ENCODE measurements at places on chromosomes 13 and 19. TPM values are rescaled to one million over a fixed set of nuclear protein-coding genes. Genes with fewer than 3 reads are reported as not detected.

The FCAR gene
- 18.5 TPM for total RNA-seq

The IZUMO1 gene
- 1.0 TPM for total RNA-seq

The SAMD4B gene
- total RNA-seq = 88.5 TPM

The CASP14 gene
- total RNA-seq = not detected

The GNA15 gene
- 12.9 TPM for total RNA-seq

The RNF113B gene
- not detected for total RNA-seq

The GFY gene
- not detected for total RNA-seq

The ATP4A gene
- not detected for total RNA-seq

The IL17D gene
- total RNA-seq = not detected

The HIF3A gene
- 57.2 TPM for total RNA-seq

The SPACA4 gene
- total RNA-seq = not detected

The PRSS57 gene
- total RNA-seq = 0.46 TPM

The ZNF665 gene
- 7.3 TPM for total RNA-seq

The LILRB2 gene
- total RNA-seq = 145 TPM

The PRKCG gene
- not detected for total RNA-seq

The SUCLA2 gene
- total RNA-seq = 29.2 TPM

The CILP2 gene
- 1.3 TPM for total RNA-seq

The CBARP gene
- total RNA-seq = 0.12 TPM

The PSG1 gene
- not detected for total RNA-seq

The KIR3DL1 gene
- total RNA-seq = 0.91 TPM

The ZNF799 gene
- total RNA-seq = 12.8 TPM

The FSD1 gene
- 0.80 TPM for total RNA-seq

The BLVRB gene
- 214 TPM for total RNA-seq

The CYP2A6 gene
- not detected for total RNA-seq

The SHD gene
- not detected for total RNA-seq

The IGSF23 gene
- not detected for total RNA-seq

The NDUFA13 gene
- 192 TPM for total RNA-seq

The ZNF14 gene
- 12.8 TPM for total RNA-seq

The RNF225 gene
- total RNA-seq = not detected

The KASH5 gene
- not detected for total RNA-seq

The BSG gene
- 307 TPM for total RNA-seq

The SCEL gene
- total RNA-seq = not detected

The GSX1 gene
- not detected for total RNA-seq

The PPFIA3 gene
- 5.6 TPM for total RNA-seq

The ATP8A2 gene
- 0.44 TPM for total RNA-seq

The CNN1 gene
- total RNA-seq = 7.7 TPM

The ZNF57 gene
- total RNA-seq = 3.9 TPM

The COQ8B gene
- 24.7 TPM for total RNA-seq

The ZNF90 gene
- total RNA-seq = 5.0 TPM

The ZNF304 gene
- 15.7 TPM for total RNA-seq

The MISP gene
- not detected for total RNA-seq

The ZNF541 gene
- 0.79 TPM for total RNA-seq

The SIGLEC6 gene
- 4.6 TPM for total RNA-seq

The NR2F6 gene
- total RNA-seq = 14.5 TPM

The SPTBN4 gene
- total RNA-seq = 0.32 TPM

The C2CD4C gene
- 2.1 TPM for total RNA-seq

The ZGLP1 gene
- total RNA-seq = 3.2 TPM

The VSTM1 gene
- 5.3 TPM for total RNA-seq

The GRK1 gene
- not detected for total RNA-seq

The ERICH6B gene
- total RNA-seq = not detected

Measured in spleen (tissue), 13 donors.